ENCODE measurements at places on chromosomes 1 and 21.

DNA sequence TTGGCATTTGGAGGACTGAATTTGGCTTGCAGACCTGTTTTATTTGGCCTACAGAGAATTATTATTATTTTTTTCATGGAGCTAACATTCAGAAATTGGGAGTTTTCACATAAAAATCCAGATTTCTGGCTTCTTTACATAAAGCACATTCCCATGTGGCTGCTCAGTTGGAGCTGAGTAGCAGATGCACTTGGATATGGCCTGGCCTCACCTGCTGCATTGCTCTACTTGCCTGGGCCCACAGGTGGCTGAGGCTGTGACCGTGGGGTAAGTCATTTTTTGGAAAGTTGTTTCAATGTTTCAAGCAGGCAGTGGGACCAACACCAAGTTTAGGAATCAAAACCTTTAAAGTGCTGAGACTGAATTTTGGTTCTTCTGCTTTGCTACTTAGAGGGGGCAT, 56.7 kb downstream of the GADD45A start:
- no peak for DNase-seq

DNA sequence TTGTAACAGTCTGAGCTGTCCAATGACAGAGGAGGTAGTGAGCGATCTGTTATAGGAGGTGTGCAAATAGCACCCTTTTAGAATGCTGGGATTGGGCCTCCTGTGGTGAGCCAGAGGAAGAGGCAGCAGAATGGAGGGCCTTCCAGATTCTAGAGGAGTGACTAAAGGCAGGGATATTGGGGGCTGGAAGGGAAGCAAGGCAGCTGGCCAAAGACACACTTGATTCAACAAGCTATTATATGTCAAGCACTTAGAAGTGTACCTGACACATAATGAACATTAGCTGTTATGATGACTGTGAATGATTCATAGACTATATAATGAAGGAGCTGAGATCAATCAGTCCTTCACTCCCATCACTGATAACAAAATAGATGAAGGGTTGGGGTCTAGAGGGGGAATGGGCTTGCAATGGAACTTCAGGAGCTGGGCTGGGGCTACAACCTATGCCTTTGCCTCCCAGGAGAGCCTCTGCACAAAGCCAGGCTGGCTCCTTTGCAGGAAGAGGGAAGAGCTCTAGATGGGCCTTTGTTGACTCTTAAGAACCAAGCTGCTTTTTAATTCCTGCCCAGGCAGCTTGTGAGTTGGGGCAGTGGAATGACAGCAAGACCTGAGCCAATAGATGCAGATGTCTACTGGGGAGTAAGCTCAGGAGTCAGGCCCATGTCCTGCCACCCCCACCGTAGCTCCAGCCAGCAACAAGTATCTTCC, 2.3 kb upstream of the MKNK1 start:
- no peak for DNase-seq

- DNase-seq = no peak
Measured at GRCh38 chr1:234973426-234974250, 155.0 kb downstream of the TOMM20 start.

- no peak for DNase-seq
Measured at GRCh38 chr1:162389021-162389818, 7.7 kb downstream of the C1orf226 start.

DNA sequence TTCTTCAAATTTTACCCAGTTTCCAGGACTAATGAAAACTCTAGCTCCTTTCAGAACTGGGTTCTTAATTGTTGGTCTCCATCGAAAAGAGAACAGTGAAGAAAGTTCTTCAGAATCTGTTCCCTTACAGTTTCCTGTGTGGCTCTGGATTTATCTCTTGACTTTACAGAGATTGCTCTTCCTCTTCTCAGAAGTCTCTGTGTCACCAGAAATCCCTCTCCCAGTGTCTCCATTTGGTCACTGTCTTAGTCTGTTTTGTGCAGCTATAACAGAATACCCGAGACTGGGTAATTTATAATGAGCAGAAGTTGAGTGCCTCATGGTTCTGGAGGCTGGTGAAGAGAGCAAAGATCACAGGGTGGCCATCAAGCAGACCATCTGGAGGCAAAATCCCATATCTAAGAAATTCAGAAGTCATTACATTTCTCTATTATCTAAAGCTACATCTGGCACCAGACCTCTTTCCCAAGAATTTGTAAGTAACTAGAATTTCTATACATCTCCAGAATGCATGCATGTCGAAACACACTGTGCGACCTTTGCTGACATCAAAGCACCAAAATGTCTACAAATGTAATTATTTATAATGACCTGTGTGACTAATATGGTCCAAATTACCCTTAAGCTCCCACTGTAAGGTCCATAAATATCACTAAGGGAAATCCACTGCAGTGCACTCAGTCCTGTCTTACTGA, 65.4 kb upstream of the KRTAP19-8 start:
- DNase-seq = no peak

- DNase-seq = no peak
Measured at GRCh38 chr1:185739967-185740366, 5.8 kb downstream of the HMCN1 start.

- no peak for DNase-seq
Measured at GRCh38 chr1:171590022-171590421, 32.0 kb upstream of the MYOCOS start.

DNA sequence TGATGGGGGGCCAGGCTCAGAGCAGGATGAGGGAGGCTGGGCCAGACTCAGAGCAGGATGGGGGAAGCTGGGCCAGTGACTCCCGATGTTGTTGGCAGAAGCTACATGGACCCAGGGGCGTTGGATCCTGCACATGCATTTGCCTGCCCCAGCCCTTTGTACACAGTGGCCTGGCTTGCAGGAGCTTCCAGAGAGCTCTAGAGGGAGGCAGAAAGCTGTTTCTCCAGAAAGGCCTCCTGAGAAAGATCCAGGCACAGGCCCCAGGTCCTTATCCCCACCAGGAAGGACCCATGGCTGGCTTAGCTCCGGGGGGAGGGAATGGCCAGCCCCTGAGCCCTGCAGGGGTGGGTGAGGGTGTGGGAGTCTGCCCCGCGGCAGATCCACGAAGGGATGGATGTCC, 106.6 kb upstream of the ACTRT2 start:
- DNase-seq = no peak

DNA sequence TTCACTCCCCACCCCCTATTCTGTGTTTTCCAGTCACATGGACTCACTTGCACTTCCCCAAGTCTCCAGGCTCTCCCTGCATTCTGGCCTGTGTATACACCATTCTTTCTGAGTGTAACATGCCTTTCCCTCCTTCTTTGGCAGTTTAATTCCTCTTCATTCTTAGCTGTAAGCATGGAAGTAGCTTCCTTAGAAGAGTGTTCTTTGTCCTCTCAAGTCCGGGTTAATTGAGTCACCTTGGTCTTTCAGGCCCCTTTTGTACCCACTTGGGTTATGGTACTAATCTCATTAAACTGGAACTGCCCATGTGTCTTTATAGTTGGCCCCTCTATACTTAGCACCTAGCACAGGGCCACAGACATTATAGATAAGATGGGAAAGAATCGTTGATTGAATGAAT, 525.3 kb upstream of the ADGRL4 start:
- no peak for DNase-seq

GRCh38 chr21:45598666-45599065, 44.9 kb upstream of the PCBP3 start:
- DNase-seq = no peak

DNA sequence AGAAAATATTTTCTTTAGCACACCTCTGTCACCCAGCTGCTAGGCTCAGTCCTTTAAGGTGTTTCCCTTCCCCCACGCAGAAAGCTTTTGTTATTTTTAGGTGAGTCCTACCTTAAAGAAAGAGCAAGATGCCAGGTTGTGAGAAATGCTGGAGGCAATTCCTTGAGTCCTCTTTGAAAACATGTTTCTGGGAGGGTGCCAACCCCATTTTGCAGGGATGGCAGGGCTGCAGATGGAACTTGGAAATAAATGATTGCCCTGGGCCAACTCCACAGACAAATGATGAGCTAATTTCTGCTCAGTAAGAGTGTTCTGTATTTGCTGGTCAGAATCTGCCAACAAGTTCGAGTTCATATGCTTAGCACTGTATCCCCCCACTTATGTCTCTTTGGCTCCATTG, 119.2 kb upstream of the RAB3GAP2 start:
- DNase-seq = peak; percentile 71

- peak; percentile 84 for DNase-seq
Measured at GRCh38 chr1:211331011-211331709, 4.5 kb downstream of the TRAF5 start.

- no peak for DNase-seq
Measured at GRCh38 chr1:51578383-51579109, 38.3 kb upstream of the OSBPL9 start.

DNA sequence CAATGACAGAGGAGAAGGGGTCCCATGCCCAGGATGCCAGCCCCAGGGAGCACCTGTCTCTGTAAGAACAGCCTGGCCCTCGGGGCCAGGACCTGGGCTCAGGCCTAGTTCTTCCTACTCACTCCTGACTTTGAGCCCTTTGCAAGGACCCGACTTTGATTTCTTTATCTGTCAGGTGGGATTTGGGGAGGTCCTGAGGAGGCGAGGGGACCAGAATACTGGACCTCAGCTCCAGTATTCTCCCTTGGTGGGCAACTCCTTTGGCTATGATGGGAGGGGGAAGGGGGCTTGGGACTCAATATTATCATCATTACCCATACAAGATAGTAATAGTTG, 18.1 kb downstream of the KCNQ4 start:
- no peak for DNase-seq

- no peak for DNase-seq
Measured at GRCh38 chr1:228131766-228132165, 8.3 kb upstream of the GUK1 start.

- DNase-seq = peak; percentile 10
Measured at GRCh38 chr1:190416239-190416638, 61.4 kb downstream of the BRINP3 start.

GRCh38 chr21:38944903-38945302, 139.2 kb downstream of the ETS2 start:
- no peak for DNase-seq

GRCh38 chr1:220046052-220046930, at the start of gene EPRS1:
Gene EPRS1, minus strand, starts transcription at chr1:220046505. Its CDS starts 117 bp downstream, at chr1:220046388.
- peak; percentile 99 for DNase-seq

DNA sequence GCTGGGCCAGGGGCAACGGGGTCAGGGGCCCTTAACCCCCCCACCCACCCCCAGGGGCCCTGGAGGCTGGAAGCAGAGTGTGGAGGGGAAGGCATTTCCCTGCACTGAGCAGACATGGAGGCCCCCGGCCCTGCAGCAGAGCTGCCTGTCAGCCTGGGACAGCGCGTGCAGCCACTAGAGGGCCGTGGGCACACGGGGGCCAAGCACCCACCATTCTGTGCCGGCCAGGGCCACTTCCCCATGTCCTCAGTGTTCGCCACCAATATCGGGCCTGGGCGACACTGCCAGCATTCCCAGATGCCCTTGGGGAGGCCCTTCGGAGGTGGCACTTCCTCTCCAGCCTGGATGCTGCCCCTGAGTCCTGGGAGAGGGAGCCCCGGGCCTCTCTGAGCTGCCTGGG, 23.2 kb upstream of the ARHGEF16 start:
- DNase-seq = no peak

GRCh38 chr21:22062472-22063139, 1064.4 kb downstream of the NCAM2 start:
- peak; percentile 19 for DNase-seq

DNA sequence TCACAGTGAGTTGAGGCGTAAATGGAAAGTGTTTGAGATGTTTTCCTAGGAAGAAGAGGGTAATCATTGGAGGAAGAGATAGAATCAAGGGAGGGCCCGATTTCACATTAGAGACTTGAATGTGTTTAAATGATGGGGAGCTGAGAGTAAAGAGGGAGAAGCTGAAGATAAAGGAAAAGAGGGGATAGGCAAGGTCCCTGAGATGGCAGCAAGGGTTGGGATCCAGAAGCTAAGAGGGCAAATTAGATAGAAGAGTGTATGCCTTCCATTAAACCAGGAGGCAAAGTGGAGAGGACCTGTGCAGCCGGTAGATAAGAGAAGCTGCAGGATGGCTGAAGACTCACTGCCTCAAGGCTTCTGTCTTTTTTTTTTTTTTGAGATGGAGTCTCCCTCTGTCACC, 21.6 kb upstream of the CSF1 start:
- no peak for DNase-seq

GRCh38 chr1:234585330-234586055, 24.5 kb downstream of the IRF2BP2 start:
- no peak for DNase-seq

DNA sequence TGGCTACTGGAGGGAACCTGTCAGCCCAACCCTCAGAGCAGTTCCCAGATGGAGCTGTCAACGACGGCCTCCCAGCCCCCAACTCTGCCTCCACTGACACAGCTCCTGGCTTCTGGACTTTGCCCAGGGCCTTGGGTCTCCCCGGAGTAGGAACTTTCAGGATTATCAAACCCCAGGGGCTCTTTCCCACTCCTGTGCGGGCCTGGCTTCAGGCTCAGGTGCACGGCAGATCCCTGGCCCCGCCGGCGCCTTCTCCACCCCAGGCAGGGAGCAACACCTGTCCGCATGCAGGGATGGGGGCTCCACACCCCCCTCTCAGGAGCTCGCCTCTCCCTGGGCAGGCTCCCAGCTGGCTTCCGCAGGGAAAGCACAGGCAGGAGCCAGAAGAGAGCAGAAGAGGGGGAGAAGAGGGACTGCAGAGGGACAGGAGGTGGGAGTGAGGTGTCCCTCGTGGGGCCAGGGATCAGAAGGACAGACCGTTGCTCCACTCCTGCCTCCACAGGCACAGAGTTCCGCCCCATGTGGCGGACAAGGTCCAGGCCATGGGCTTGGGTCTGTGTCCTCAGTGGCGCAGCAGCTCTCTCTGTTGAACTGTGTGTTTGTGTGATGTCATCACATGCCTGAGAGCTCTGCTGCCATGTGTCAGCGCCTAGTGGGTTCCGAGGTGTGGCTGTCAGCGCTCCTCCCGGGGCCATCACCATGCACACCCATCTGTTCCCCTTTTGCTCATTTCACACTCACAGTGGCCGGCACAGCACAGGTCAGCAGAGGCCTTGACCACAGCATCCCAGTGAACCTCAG, 107.7 kb downstream of the PDE9A start:
- no peak for DNase-seq

DNA sequence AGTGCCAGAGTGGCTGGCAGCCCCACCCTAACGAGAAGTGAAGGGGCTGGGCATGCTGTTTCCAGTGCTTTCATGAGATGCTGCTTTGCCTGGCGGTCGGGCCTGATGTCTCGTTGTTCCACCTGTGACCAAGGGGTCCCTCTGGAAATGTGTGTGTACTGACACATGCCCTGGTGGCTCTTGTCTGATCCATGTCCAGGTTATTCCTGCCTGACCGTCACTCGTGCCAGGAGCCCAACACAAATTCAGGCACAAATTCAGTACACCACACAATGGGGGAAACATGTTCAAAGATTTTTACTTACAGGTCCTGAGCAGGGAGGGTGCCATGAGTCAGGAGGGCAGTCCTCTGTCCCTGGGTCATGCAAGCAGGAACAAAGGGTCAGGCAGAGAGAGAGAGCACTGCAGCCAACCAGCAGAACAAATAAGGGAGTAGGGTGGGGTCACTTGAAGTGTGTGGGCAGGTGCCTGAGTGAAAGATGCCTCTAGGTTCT, 76.3 kb downstream of the ADARB1 start:
- no peak for DNase-seq

- DNase-seq = no peak
Measured at GRCh38 chr21:40853956-40854688, 7.2 kb upstream of the DSCAM start.
